ENCODE measurements at places on chromosomes 16 and 17.

GRCh38 chr16:78509965-78510364 lies 410.5 kb downstream of the WWOX start:
- no peak for DNase-seq

DNA sequence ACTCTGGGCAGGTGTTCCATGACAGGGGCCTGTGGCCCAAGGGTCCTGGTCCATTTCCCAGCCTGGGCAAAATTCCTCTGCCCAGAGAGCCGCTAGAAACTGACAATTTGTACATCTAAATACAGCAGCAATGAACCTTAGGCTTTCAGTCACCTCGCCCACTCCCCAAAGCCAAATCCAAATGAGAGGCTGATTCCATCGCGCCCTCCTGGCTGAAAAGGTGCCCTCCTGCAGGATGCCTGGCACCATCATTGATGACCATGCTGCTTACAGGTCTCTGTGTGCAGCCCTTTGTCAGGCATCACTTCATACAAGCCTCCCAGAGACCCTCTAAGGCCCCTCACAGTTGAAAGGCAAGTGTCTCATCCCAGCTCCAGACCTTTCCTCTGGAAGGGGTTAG lies 114.7 kb downstream of the C16orf78 start:
- no peak for DNase-seq

- no peak for DNase-seq
Measured at GRCh38 chr16:12815361-12815760, 11.7 kb upstream of the CPPED1 start.

GRCh38 chr17:65694601-65695000 lies 133.2 kb upstream of the AXIN2 start:
- DNase-seq: no peak

- DNase-seq: no peak
Measured at GRCh38 chr16:89842471-89843408, 14.5 kb downstream of the SPIRE2 start.

All from activated CD4-positive, CD25-positive, alpha-beta regulatory T cell (primary cell).